ENCODE measurements at places on chromosomes 1 and 21.

DNA sequence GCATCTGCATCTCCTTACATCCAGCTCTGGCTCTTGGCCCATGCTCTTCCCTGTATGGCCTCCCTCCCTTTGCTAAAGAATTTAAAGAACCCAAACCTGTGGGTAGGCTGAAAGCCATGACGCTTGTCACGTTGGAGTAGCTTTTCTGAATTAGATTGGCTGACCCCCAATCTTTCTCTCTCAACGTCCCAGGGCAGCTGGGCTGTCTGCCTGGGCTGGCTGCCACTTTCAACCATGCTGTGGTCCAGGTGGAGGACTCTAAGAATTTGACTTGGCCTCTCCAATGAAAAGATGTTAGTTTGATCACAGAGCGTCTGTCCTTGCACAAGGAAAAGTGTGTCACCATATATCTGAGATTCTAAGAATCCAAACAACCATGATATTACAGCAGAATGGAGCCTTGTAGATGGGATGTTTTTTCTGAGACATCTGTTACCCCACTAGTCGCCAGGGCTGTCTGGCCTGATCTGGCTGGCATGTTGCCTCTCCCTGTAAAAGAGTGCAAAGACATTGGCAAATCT, 6.5 kb upstream of the IGSF3 start:
- DNase-seq = no peak

GRCh38 chr1:181383695-181384094, 99.6 kb upstream of the CACNA1E start:
- no peak for DNase-seq

GRCh38 chr1:89962742-89963075, 32.2 kb upstream of the ZNF326 start:
- no peak for DNase-seq

DNA sequence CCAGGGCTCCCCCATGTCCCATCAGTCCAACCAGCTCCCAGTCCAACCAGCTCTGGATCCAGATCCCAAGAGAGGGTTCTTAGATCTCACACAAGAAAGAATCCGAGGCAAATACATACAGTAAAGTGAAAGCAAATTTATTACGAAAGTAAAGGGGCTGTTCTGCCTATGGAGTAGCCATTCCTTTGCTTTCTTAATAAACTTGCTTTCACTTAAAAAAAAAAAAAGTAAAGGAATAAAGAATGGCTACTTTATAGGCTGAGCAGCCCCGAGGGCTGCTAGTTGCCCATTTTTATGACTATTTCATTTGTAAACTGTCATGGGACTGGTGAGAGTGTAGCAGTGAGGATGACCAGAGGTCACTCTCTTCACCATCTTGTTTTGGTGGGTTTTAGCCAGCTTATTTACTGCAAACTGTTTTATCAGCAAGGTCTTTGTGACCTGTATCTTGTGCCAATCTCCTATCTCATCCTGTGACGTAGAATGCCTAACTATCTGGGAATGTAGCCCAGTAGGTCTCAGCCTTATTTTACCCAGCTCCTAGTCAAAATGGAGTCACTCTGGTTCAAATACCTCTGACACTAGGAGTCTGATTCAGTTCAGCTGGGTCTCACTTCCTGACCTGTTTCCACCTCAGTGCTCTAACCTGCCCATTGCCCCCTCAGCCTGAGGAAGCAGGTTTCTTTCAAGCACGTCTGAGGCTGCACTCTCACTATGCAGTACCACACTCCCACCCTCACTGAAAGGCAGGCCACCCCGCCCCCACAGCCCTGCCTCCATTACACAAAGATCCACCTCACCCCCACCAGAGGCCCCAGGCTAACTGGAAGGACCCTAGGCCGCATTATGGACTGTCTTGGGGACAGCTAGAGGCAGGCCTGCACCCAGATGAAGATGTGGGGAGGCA, 26.5 kb upstream of the ATP2B4 start:
- DNase-seq = no peak

GRCh38 chr1:239805042-239805441, 286.6 kb upstream of the FMN2 start:
- no peak for DNase-seq

- no peak for DNase-seq
Measured at GRCh38 chr1:85654066-85654782, 54.0 kb downstream of the ZNHIT6 start.

DNA sequence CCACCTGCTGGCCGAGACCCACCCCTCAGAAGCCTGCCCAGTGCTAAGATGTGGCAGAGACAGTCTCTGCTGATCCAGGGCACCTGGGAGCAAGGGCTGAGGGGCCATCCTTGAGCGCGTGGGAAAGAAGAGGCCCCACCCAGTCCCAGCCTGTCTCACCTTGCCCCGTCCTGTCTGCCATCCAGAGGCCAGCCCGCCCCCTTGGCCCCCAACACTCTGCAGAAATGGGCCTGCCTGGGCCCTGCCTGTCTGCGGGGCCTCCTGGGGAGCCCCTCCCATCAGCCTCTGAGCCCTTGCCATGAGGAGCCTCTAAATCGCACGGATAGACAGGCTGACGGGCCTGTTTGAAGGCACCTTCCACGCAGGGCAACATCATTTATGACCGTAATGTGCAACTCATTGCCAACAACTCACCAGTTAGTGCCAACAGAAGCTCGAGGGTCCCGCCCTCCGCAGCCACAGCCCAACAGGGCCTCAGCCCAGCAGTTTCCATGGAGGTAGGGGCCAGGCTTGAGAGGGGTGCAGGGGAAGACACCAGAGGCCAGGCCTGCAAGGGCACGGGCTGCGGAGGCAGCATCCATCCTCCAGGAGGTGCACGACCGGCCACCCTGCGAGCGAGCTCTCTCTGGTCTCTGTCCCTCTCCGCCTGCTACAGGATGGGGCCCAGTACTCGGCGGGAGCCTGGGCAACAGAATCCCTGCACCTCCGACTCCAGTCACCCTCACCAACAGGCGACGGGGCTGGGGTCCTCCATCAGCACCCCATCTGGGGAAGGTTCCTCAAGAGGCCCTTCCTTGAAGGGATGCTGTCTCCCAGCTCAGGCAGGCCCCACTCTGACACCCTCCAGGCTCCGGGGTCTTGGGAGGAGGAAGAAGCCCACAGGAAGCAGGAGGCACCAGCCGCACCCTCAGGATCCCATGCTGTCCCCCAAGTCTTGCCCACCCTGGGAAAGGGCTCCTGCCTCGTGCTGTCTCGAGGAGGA, 78.0 kb downstream of the MEGF6 start:
- no peak for DNase-seq

- DNase-seq = no peak
Measured at GRCh38 chr1:113701429-113701828, 57.9 kb downstream of the PHTF1 start.

GRCh38 chr1:90707363-90707710, 9.8 kb downstream of the BARHL2 start:
- no peak for DNase-seq

- no peak for DNase-seq
Measured at GRCh38 chr1:43282220-43283195, 2.9 kb downstream of the C1orf210 start.

DNA sequence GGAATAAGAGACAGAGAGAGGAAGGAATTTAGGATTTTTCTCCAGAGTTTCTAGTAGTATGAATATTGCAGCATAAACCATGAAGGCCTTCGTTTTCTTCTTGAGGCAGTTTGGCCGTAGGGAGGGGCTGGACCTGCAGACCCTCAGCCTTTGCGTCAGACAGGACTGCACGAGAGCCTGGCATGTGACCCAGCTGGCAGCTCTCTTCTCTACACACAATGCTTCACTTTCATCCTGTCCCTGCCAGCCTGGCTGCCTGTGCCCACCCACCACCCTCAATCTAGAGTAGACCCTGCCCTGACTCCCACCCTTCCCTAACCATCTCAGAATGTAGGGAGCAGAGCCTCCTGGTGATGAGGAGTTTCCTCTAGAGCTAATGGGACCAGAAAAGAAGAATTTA, 1.6 kb downstream of the CA14 start:
- no peak for DNase-seq

DNA sequence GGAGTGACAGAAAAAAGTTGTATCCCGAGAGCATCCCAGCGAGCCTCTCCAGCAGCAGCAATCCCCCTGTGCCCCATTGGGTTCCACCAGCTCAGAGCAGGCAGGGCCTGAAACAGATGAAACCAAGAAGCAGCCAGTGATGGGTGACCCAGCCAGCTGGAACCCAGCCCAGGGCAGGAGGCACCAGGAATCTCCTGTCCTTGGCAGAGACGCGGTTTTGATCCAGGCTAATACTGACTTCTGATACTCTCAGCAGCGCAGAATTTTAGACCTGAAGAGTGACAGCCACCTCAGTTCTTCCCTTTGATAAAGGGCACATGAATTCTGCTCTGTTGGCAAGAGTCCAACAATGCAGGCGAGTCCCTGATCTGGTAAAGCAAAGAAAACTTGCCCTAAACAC, 11.4 kb upstream of the OLIG1 start:
- no peak for DNase-seq

GRCh38 chr1:221778125-221778524, 36.2 kb upstream of the DUSP10 start:
- no peak for DNase-seq

GRCh38 chr21:32174819-32175218, 104.0 kb downstream of the MIS18A start:
- DNase-seq = no peak

DNA sequence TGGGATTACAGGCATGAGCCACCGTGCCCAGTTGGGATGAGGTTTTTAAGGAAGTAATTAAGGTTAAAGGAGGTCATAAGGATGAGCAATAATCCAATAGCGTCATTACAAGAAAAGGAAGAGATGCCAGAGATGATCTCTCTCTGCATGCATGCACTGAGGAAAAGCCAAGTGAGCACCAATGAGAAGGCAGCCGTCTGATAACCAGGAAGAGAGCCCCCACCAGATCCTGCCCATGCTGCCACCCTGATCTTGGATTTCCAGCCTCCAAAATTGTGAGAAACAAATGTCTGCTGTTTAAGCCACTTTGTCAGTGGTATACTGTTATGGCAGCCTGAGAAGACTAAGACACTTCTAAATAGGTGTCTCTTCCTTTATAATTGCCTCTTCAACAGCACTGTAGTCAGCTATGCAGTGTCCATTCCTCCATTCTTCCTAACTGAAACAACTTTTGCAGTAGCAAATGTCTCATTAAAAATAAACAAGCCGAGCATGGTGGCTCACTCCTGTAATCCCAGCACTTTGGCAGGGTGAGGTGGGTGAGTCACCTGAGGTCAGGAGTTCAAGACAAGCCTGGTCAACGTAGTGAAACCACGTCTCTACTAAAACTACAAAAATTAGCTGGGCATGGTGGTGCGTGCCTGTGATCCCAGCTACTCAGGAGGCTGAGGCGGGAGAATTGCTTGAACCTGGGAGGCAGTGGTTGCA, 216.2 kb upstream of the RUNX1 start:
- DNase-seq = no peak

GRCh38 chr1:218948446-218948845, 225.2 kb upstream of the LYPLAL1 start:
- DNase-seq = no peak

- DNase-seq = no peak
Measured at GRCh38 chr1:97412737-97413136, 508.1 kb downstream of the DPYD start.

DNA sequence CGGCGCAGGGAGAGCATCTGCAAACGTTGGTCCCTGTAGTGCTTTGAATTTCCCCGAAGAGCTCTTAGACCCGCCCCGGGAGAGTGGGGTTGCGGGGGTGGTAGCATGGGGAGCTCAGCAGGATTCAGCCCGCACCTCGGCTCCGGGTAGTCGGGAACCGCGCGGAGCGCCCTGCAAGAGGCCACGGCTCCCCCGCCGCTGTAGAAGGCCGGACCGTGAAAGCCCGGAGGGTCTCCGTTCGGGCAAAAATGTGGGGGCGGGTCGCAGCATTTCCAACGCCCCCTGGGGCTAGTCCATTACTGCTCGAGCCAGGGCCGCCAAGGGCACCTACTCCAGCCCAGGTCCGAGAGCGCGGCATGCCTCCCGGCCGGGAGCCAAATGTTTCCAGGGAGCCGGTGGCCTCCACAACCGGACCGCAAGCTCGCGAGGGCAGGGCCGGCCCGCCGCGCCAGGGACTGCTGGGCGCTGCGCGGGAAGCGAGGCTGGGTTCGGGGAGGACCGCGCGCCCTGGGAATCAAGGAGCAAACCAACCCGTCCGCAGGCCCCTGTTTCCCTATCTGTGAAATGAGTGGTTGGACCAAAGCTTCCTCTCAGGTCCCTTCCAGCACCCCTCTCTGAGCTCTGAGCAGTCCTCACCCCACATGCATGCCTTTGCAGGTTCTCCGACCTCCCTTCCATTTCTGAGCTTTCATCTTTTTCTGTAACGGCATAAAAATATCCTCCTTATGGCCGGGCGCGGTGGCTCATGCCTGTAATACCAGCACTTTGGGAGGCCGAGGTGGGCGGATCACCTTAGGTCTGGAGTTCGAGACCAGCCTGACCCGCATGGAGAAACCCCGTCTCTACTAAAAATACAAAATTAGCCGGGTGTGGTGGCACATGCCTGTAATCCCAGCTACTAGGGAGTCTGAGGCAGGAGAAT, 775 bp upstream of the TMEM63A start:
- DNase-seq = peak; percentile 64

DNA sequence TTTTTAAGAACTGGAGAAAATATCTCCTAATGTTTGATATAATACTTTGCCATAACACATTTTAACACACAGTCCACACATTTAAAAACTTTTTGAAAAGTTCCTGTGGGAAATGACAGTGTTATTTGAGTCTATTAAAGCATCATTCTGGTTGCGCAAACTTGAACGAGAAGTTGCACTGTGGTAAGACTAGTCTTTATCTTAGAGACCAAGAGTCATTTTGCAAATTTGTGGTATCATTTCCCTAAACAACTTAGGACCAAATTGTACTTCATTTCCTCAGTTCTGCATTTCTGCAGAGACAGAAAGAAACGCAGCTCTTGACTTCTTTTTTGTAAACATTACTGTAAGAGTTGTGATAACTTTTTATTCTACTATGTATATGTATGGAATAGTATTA, at the start of gene RGS18:
Gene RGS18 (plus strand): TSS at position 282 of the 400 bp plus-strand sequence. CDS start 176 bp downstream, outside the sequence.
- no peak for DNase-seq

- no peak for DNase-seq
Measured at GRCh38 chr1:27001570-27002360, 8.3 kb downstream of the TRNP1 start.

GRCh38 chr1:151819976-151820623, 11.5 kb downstream of the RORC start:
- DNase-seq = no peak

DNA sequence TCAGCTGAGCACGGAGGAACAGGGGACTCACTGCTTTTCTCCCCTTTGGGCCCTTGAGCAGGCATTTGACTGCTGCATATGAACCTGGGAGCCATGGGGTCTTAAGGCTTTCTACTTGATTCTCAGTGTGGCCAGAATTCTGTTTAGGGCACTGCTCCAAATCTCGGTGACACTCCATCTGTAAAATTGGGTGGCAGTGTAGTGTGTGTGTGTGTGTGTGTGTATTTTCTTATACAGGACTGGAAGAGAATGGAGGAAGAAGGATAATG, 162.2 kb downstream of the PBX1 start:
- DNase-seq = no peak

GRCh38 chr1:94863297-94863911, 43.2 kb downstream of the SLC44A3 start:
- DNase-seq = no peak

DNA sequence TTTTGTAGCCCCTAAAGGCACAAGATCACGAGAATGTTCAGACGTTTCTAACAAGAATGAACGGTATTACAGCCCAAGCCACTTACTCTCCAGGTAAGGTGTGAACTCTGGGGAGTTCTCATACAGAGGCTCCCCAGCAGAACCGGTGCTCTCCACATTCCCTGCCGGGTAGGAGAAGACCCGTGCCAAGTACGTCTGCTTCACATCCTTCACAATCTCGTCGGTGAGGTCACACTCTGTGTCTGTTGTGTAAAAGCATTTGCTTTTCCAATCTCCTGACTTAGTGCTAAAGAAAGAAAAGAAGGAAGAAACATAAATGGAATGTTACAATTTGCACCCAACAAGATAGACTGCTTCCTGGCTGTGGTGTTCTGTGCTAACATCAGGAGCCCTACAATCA, 5.7 kb downstream of the F3 start:
- no peak for DNase-seq

- no peak for DNase-seq
Measured at GRCh38 chr1:6823793-6824192, 38.5 kb downstream of the CAMTA1 start.
